ENCODE measurements at places on chromosomes 1 and 21. TPM values are rescaled to one million over a fixed set of nuclear protein-coding genes. Genes with fewer than 3 reads are reported as not detected.

The SLC1A7 gene
- 0.08 TPM for polyA plus RNA-seq

The LRRC42 gene
- polyA plus RNA-seq: 44.8 TPM

GRCh38 chr1:33122483-33123178 is 41.7 kb downstream of the AZIN2 start:
- DNase-seq: no peak

DNA sequence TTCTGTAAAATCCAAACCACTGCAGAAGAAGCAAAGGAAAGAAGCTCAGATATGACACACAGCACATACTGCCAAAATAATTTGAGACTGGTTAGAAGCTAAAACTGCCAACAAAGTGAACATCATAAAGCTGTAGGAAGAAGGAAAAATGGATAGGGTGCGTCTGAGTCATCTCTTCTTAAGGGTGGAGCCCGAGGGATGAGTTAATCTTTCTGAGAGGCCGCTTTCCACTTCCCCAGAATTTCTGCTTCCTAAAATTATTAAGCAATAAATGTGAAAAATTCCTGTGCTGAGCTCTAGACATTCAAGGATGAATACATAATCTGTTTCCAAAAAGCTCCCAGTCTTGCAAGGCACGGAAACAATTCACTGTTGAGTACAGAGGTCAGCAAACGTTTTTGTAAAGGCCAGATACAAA is 20.1 kb downstream of the PPT1 start:
- DNase-seq: no peak

DNA sequence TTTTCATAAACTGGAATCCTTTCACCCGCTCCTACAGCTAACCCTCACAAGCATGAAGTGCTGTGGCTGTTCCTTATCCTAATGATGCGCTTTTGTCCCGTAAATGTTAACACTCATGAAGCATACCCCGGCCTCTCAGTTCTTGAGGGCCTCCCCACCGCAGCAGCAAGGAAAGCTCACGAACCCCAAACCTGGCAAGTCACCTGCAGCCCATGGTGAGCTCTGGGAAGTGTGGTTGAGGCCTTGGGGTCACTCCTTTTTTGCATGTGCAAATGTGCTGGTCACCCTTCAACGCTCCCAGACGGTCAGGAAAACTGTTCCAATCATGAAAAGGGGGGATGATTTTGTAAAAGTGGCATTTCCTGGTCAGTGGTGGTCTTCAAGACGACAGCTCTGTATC is 124.6 kb downstream of the PRDM2 start:
- DNase-seq: no peak

DNA sequence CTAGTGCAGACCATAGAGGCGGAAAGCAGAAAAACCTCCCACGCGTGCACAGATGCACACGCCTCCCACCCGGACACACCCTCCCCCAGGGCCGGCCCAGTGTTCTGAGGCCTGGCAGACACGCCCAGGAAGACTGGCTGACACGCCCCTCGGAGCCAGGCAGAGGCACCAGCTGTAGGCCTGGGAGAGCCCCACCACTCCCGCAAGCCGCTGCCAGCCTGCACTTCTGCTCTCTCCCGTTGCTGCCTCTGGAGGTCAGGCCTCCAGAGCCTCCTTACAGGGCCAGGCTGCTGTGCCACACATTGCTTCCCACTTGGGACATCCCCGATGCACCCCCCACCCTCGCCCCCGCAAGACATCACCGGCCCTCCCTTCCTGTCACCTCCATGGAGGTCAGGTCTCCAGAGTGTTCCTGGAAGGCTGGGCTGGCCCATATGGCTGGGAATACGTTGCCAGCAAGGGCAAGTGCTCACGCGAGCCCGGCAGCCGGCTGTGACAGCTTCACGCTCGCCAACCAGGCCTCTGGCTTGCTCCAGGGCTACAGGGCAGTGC is 40.4 kb downstream of the CASZ1 start:
- peak; percentile 76 for DNase-seq
